ENCODE measurements at places on chromosomes 1 and 21. TPM values are rescaled to one million over a fixed set of nuclear protein-coding genes. Genes with fewer than 3 reads are reported as not detected.

DNA sequence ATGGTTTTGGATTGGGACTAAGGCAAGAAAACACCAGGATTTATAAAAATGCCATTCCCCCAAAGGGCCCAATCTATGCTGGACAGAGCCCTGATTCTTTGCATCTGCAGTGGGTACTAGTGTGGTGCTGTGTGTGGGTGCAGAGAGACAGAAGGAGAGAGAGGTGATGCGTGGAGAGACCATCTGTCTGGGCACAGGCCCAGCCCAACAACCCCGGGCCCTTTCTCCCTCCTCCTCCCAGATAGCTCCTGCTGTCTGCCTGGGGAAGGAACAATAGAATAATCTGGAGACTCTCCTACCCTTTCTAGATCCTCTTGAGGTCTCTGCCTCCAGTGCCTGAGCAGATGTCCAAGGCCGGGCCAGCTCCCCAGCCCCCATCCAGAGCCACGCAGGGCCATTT, 15.1 kb downstream of the KIAA1614 start:
- no peak for DNase-seq

DNA sequence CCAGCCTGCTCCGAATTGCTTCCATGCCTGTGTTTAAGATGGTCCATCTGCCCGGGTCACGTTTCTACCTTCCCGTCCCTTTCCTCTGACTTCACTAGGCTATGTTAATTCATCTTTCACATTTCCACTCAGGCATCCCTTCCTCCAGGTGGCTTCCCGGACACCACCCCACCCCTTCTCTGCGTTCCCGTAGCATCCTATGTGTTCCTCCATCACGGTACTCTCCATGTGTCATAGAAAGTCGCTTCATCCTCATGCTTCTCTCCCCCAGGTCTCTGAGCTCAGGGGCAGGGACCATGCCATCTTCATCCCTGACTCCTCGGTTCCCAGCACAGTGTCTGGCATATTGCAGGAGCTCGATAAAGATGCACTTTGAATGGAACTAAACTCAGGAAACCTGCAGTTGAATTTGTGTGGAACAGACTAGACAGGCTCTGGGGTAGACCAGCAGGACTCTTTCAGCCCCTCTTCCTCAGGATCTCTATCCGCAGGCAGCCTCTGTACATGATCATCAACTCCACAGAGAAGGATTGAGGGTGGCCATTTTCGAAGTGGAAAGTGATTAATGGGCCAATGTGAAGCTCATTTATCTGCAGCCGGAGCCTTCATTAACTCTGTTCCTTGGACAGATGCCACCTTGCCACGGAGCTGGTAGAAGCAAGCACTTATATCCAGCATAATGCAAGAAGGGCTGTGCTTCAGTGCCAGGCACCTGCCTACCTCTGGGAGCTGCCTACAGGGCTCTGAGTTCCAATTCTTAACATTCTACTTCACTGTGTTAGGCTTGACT, 9.1 kb downstream of the C1orf226 start:
- DNase-seq, result no peak

The PRR9 gene
- total RNA-seq, result not detected

The EXO1 gene
- 1.0 TPM for total RNA-seq

DNA sequence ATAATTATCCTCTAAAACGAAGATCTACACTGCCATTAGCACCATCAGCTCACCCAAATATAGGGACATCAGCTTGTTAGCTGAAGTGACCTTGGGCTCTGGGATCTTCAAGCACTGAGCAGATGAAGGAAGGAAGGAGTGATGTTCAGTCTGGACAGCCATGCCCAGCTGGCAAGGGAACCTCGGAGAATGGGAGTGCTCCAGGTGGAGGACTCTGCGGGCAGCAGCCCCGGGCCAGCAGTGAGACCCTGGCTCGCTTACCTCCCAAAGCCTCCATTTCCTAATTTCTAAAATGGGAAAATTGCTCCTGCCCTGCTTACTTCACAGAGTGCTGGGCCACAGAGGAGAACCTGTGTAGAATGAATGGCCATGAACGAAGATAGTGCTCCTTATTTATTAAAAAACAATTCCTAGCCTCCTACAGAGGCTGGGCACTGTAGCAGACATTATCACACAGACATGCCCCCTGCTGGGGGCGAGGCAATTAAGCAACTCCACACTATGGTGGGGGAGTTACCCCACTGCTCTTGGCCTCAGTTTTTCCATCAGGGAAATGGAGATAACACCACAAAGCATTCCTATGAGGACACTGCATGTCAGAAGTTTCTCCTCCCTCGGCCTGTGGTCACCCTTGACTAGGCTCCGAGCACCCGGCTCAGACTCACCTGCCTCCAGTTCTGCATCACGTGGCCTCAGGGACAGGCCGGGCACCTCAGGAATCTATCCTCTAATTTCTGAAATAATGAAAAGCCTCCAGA, 117.6 kb downstream of the KCNN3 start:
- DNase-seq, result no peak

DNA sequence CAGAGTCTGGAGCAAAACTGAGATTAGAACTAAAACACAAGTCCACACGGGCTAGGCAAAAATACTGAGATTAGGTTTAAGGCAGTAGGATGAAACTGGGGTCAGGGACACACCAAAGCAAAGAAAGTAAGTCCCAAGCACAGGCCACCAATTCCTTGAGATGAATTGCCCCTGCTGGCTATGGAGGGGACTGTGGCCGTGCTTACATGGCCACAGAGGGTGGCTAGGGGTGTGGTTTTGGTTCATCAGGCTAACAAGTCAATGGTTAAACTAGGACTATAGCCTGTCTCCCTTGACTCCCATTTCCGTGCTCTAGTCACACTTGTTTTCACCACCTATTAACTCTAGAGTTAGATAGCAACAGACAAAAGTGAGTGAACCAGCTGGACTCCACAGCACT, 394.8 kb downstream of the PBX1 start:
- DNase-seq, result no peak

DNA sequence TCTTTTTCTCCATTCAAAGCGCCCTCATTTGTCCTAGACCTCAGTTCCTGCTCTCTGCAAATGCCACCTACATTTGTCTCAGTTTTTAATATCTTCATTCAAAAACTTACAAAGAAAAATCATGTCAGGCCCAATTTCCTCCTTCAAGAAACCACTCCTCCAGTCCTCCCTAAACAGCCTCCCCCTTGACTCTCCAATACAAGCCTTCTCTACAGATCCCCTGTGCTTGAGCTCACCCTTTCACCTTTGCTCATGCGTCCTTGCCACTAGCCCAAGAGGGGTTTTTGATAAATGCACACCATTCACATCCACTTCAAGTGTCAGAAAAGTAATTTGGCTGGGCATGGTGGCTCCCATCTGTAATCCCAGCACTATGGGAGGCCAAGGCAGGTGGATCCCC, 140.6 kb downstream of the RERE start:
- no peak for DNase-seq

- no peak for DNase-seq
Measured at GRCh38 chr21:28447462-28447861, 545.2 kb downstream of the LTN1 start.

The GCSAML gene
- 0.49 TPM for total RNA-seq

DNA sequence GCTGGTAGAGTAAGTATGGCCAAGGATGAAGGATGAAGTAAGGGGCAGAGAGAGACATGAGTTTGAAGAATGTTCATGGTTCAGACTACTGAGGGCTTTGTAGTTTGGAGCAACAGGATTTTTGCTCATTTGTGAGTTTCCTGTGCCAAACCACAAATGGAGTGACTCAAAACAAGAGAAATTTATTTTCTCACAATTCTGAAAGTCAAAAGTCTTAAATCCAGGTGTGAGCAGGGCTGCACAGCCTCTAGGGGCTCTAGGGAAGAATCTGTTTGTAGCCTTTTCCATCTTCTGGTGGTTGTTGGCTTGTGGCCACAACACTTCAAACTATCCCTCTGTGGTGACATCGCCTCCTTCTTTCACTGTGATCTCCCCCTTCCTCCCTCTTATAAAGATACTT, 58.9 kb downstream of the RHOU start:
- DNase-seq, result peak; percentile 6

DNA sequence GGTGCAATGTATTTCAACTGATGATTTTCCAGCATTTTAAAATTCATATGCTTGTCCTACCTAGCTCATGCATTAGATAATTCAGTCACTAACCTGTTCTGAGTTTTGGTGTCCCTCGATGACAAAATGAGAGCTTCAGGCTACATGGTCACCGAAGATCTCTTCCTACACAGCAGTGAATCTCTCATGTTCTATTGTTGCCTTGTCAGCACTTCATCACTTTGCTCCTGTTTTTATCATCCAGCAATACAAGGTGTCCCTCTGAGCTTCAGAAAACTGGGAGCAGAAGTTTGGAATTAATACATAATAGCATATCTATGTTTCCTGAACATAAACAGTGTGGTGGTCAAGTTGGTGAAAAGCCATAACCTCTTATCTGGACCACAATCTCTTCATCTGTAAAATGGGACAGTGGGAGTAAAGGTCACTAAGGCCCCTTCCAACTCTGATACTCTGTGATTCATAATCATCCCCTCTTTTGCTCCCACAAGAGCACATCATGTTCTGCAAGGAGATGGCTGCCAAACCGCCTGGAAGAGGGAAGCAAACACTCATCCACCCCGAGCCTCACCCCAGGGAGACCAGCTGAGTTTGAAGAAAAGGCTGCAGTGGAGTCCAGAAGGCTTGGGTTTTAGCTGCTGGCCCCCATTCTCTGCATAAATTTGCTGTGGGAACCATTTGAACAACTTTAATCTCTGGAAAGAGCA, 137.9 kb upstream of the F3 start:
- DNase-seq, result no peak

- DNase-seq, result no peak
Measured at GRCh38 chr1:29645586-29645985, 409.3 kb downstream of the PTPRU start.

- no peak for DNase-seq
Measured at GRCh38 chr1:233293556-233294446, 1.7 kb downstream of the PCNX2 start.

The EXTL1 gene
- total RNA-seq, result not detected

DNA sequence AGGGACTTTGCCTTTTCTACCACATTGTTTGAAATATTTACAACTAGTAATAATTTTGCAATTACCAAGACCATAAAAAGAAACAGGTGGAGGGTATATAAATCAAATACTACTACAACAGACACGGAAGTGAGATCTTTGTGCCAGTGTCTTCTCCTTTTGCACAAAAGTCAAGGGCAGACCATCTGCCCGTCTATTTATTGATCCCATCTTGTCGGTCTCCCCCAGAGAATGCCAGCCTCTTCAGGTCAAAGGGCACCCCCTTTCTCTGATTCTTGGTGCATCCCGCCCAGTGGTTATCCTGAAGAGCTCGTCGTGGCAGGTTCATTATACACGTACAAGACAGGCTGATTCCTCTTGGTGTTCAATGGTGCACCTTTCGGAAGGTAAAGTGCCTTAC, 4.8 kb upstream of the PDE9A start:
- no peak for DNase-seq

The HMGCS2 gene
- total RNA-seq, result not detected

DNA sequence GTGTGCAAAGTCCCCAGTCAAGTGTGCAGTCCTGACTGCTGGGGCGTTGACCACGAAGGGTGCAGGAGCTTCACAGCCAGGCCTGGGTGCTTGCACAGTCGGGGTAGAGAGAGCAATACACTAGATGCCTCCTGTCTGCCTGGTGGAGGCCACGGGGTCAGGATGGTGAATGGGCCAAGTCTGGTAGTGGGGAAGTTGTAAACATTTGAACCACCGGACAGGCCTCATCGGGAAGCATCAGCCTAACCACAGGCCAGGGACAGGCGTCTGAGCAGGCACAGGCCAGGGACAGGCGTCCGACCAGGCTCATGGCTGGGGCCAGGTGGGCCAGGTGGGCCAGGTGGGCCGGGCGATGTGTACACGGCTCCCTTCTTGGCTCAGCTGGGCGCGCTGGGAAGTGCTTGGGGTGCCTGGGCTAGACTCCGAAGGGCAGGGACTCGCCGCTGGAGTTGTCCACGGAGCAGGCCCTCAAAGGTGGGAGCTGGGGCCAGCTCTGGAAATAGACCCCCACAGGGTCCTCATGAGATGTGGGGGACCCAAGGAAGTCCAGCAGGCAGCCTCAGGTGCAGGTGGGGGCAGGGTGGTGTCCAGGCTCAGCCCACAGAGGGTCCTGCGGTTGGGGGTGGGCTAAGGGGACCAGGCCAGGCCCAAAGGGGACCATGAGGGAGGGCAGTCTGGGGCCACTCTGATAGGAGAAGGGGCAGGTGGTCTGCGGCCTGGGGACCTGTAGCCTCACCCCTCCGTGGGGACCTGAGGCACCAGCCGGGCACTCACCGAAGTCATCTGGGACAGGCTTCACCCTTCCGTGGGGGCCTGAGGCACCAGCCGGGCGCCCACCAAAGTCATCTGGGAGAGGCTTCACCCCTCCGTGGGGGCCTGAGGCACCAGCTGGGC, 15.0 kb downstream of the COL6A1 start:
- no peak for DNase-seq

DNA sequence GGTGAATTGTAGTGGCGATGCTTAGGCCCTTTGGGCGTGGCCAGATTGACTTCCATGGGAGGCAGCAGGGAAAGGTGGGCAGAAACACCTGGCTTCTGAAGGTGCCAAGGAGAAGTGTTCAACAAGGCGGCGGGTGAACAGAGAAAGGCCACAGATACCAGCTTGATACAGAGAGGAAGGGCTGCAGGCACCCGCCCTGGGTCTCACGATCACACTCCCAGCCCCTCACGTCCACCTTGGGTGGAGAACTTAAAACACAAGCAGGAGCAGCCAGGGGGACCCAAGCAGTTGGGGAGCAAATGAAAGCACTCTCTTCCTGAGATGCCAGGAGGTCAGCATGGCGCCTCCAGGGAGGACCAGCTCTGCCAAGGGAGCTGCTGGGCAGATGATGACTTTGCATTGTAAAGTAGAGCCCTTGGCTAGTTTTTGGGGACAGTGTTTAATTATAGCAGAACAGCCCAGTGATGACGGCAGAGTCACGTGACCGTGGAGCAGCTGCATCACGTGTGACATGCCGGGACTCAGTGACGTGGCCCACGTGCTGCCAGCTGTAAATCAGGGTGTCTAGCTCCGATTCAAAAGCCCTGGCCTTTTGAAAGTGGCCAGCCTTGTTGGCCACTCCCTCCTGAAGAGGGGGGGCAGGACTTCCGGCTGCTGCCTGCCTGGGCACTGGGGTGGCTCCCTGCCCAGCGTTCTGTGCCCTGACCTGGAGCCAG, 19.0 kb downstream of the SLC37A1 start:
- no peak for DNase-seq

DNA sequence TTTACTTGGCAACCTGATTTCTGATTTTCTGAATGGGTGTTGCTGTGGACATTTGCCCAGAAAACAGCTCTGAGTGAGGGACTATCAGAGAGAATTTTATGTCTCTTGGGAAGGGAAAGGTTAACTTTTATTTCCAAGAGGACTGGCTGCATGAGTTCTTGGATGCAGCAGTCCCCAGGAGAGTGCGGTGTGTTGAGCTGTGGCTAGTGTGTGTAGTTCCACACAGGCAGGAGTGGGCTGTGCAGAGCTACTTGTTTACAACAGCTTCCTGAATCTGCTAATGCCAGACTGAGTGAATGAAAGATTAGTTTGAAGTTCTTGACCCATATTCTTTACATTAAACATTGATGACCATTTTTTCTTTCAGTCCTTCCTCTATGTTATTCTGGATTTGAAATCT, 41.0 kb upstream of the APOBEC4 start:
- no peak for DNase-seq

DNA sequence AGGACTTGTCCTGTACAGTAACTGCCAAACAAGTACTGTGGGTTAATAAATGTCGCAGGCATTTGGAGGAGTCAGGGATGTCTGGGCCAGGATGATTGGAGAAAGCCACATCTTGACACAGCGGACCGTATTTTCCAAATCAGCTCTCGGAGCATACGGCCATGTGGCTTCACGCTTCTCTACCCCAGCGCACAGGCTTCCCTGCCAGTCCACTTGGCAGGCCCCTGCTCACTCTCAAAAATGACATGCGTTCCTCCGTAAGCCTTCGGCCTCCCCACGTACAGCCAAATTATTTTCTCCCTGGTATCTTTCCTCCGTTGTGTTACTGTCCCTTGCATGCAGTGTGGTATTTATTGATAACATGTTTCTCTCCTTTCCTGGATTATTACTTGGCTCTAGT, 7.2 kb upstream of the LRRC38 start:
- no peak for DNase-seq
